Glutamatergic neuron (in vitro differentiated cells): ENCODE measurements at places on chromosomes 1 and 21. TPM values are rescaled to one million over a fixed set of nuclear protein-coding genes. Genes with fewer than 3 reads are reported as not detected.

DNA sequence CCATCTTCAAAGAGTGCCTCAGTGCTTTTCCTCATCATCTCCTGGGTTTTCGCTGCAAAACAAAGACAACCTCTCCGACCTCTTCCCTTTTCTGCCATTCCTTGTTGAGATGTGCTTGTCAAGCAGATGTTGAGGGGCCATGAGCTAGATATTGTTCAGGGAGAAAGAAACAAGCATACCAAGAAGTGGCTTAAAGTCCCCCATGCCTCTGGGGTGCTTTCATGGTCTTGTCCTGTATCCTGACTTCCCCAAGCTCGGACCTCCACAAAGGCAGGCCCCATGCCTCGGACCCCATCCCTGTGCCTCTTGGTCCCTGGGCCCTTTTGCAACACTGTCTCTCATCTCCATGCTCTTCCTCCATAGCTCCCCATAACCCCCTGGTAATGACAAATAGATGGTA, 103.8 kb downstream of the C1orf94 start:
- no peak for DNase-seq

GRCh38 chr1:220784751-220785150, 2.0 kb upstream of the MTARC1 start:
- no peak for DNase-seq

DNA sequence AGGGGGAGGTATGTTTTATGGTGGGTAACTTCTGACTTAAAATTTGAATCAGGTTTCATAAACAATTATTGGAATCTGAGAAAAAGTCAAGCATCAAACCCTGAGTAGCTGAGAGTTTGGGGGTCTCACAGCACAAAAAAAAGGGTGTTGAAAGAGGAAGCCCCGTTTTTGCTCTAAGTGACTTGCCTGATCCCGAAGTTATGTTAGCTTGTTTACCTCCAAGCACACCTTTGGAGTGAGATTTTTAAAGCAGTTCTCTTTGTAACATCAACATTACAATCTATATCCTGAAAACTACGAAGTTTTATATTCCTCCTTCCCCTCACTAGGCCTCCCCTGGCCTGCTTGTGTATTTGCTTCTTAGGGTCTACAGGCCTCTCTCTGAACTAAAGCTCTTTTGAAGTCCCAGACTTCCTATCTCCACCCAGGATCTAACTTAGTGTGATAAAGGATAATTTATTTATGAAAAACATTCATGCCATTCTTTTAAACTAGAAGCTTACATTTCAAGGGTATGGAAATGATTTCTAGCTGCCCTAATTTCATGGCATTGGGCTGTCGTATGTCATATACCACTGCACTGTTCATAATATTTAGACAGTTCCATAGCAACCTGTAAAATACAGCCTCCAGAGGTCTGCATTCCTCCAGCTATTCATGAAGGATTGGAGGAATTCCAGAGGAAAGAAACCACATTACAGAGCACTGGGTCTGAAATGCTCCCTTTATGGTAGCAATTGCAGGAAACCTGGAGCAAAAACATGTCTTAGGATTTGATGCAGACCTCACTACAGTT, 36.1 kb upstream of the RGS1 start:
- DNase-seq = no peak

DNA sequence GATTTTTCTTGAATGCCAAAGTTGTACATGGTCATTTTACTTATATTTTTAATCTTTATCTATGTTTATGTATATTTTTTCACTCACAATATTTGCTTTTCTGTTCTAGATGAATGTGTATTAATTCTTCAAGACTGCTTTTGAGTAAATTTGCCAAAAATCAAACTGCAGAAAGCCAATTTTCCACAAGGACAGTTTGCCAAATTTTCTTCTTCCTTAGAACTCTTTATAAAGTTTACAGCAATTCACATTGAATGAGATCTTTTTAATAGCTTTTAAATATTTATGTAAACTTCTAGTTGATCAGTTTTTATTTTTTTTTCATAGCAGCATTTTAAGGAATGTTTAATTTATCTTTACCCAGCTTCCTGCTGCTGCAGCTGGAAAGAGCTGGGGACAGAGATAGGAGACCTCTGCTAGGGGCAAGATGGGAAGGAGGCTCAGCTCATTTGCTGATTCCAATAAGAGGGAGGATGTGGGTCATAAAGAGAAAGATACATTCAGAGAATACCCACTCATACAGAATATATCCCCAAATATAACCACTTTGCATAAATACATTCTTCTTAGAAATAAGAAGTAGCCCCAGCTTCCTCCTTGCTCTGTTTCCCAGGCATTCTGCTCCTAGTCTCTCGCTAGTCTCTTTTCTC, 93.0 kb downstream of the ODF2L start:
- no peak for DNase-seq

DNA sequence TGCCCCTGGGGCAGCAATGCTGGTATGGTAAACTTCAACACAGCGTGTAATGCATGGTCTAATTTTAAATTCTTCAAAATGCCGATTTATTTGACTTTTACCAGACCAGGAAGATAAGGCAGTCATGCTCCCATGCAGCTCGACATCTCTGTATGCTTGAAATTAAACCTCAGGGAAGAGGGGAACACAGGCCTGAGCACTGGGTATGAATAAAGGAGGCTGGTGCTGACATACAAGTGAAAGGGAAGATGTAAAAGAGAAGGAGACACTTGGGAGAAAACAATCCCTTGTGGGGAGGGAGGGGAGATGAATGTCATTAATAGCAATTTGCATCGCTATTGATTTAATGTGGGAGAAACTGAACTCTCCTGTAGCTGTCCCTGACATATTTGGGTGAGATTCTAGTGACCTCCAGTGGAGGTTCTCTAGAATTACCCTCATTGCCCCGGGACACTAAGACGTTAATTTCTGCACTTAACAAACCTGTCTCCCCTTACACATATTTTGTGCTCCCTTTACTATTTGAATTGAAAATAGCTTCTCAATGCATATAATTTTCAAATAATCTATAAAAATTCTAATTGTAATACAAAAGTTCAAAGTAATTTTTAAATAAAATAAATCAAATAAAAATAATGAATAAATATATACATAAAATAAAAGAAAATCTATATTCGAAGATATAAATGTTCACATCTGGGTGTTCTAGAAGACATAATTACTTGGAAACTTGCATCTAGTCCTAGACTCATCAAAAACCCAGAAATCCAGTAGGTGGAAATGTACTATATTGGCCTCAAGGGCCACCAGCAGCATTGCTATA, 283.1 kb downstream of the LMX1A start:
- DNase-seq = no peak

DHCR24 gene
- total RNA-seq = 284 TPM

HOOK1 gene
- 2.1 TPM for total RNA-seq

- DNase-seq = no peak
These were observed 7.7 kb downstream of the ZBTB21 start for GRCh38 chr21:42002421-42002958.

MAP3K21 gene
- total RNA-seq = 0.25 TPM

FCRL4 gene
- not detected for total RNA-seq

DNA sequence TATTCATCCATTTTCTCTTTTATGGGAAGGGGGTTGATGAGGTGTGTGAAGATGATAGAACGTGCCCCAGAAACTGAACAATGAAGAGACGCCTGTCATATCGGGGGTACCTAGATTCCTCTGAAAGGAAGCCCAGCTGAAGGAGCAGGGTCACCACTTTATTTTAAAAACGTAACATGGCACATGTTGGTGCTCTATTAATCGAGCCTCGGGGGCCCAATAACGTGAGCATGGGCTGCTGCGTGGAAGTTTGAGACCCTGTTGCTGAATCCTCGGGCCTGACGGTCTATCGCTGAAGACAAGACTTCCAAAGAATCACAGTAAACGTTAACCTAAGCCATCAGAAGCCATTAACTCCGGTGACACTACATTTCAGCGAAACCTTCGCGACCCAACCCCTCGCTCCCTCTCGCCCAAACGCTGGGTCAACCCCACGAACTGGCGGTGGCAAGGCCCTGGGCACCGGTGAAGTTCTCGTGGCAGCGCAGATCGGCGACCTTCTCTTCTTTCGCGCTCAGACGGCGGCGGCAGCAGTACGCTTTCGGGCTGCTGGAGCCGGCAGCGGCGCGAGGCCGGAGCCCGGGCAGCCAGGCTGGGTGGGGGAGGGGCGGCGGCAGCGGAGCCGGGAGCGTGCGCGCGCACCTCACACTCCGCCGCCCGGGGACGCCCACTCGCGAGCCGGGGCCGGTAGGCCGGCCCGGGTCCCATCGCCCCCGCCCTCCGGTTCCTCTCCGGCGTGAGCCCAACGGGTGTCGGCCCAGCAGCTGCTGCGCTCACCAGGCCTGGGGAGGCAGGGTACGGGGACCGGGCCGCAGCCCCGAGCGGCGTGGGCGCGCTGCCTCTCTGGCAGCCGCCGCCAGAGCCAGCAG, 838 bp upstream of the MAN1A2 start:
- peak; percentile 91 for DNase-seq

CXADR gene
- total RNA-seq = 54.9 TPM

- DNase-seq = no peak
These were observed 10.8 kb downstream of the CCDC17 start for GRCh38 chr1:45612941-45613579.

DNA sequence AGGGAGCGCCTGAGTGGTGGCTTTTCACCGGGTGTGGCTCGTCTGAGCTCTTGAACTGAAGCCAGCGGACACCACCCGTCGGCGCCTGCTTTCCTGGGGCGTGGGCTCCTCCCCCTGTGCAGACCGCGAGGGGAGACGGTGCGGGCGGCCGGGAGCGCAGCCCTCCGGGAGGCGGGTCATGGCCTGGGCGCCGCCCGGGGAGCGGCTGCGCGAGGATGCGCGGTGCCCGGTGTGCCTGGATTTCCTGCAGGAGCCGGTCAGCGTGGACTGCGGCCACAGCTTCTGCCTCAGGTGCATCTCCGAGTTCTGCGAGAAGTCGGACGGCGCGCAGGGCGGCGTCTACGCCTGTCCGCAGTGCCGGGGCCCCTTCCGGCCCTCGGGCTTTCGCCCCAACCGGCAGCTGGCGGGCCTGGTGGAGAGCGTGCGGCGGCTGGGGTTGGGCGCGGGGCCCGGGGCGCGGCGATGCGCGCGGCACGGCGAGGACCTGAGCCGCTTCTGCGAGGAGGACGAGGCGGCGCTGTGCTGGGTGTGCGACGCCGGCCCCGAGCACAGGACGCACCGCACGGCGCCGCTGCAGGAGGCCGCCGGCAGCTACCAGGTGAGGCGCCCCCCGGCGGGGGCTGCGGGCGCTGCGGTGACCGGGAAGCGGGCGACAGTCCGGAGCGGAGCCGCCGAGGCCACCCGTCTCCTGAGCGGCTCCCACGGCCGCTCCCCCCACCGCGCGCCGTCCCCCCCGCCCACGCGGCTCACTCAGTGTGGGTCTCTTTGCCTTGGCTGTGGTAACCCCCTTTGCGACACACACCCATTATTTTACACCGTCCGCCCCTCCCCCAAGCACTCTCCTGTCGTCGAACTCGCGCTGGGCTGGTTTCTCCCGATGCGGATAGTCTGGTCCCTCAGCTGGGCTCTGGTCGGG, at the start of gene TRIM58:
TSS of gene TRIM58 (plus strand) at position 119 of the 916 bp plus-strand sequence. CDS start at position 179, 60 bp downstream.
- peak; percentile 88 for DNase-seq

INAVA gene
- total RNA-seq = 2.4 TPM

SV2A gene
- total RNA-seq = 34.9 TPM

CHI3L2 gene
- total RNA-seq = not detected

ASAP3 gene
- total RNA-seq = 53.5 TPM

GRCh38 chr1:155242805-155243358, 12.4 kb downstream of the ENTREP3 start:
- DNase-seq = no peak

GRCh38 chr1:184270556-184270955, 116.3 kb upstream of the C1orf21 start:
- no peak for DNase-seq
